Left forelimb (tissue), 1 donor: ENCODE measurements at places on chromosomes 3 and 15.

- DNase-seq: no peak
These were observed 101.1 kb upstream of the RASGRP1 start for GRCh38 chr15:38665586-38666305.

GRCh38 chr3:123042413-123042812 lies 14.8 kb upstream of the SEMA5B start:
- DNase-seq: no peak

DNA sequence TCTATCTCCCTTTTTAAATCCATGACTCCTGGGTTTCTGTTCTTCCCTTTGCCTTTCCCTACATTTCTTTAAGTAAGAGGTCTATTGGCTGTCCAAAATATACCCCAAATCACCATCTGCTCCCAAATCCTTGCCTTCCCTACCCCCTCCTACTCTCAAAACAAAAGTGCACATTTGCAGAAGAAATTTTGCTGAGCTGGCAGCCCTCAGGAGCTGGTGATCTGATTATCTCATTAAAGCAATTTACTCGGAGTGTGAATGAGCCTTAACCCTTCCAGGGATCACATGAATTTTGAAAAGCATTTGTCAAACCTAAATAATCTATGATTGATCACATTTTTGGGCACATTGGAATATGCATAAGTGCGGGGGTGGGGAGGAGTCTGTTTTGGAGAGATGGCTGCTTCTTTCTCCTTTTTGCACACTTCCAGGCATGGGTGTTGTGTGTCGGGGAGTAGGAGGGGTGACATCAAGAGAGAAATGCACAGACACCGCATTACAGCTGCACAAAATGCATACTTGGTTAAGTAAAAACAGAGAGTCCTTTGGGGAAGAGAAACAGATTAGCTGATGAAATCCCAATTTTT lies 892.6 kb downstream of the TUSC7 start:
- no peak for DNase-seq

- DNase-seq: no peak
These were observed 486.3 kb upstream of the PROK2 start for GRCh38 chr3:72271216-72271615.

GRCh38 chr3:105502333-105502732 lies 135.6 kb downstream of the ALCAM start:
- DNase-seq: no peak
